ENCODE measurements at places on chromosomes 12 and 14.

- no peak for DNase-seq
Observed at GRCh38 chr12:22656376-22656775, 31.4 kb downstream of the ETNK1 start.

DNA sequence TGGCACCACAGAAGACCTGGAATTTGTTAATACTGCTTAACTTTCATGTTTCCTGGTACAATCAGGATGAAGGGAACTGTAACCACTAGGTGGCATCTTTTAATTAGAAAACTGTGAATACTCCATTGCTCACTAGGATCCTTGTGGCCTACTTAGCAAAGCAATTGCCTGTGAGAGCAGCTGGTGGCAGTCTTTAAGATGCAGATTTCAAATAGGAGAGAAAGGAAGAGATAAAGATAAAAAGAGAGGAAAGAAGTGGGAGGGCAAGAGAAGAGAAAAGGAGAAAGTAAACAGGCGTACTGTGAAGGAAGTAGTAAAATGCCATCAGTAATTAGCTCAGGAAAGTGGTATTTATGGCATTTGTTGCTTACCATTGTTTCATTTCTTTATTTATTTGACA lies 114.5 kb downstream of the RAD51B start:
- peak; percentile 29 for DNase-seq

DNA sequence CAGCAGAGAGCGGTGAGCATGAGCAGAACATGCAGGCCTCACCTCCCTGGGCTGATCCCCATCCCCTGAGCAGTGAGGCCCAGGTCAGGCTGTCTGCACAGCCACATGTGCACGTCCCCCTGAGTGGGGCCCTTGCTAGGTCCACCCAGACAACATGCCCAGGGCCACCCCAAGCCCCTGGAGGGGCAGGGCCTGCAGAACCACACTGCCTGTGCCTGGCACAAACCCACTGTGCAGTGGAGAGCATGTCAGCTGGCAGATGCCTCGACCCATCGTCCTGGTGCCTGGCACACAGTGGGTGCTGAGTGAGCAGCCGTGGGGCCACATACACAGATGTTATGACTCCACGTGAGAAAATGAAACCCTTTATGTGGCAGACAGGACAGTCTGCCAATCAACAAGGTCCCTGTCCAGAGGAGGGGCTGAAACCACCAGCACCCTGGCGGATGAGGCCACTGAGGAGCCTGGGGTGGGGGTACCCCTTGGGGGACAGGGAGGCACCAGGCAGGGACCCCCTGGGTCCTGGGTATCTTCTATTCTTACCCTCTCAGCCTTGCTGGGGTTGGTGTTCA lies 8.3 kb downstream of the ANHX start:
- DNase-seq: no peak

GRCh38 chr12:122161682-122162081 lies 12.3 kb downstream of the IL31 start:
- no peak for DNase-seq

DNA sequence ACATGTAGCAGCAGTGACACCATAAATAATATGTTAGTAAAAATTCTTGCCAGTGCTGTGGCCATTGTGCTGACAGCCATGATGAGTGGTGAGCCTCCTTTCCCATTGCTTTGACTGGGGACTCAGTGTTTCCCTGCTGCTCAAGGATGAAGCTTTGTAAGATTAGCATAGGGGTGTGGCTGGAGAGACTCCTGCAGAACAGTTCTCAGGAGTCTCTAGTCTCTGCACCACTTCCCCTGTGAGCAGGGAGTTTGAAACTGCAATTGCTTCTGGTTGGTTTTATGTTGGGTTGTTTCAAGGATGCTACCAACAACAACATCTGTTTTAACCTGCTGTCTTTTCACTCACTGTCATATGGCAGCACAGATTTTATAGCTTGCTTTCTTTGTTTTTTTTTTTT lies 41.4 kb downstream of the ZC3H14 start:
- no peak for DNase-seq

- no peak for DNase-seq
Observed at GRCh38 chr14:32738206-32738871, 200.3 kb upstream of the NPAS3 start.

GRCh38 chr12:105474672-105475071 lies 144.2 kb downstream of the C12orf75 start:
- no peak for DNase-seq

GRCh38 chr12:92945659-92946220 lies 16.6 kb upstream of the EEA1 start:
- no peak for DNase-seq

All from H1 (cell line).